ENCODE measurements at places on chromosomes 3 and 15.
A peak's percentile ranks its signal among the peaks of the same experiment; 100 is the strongest.

- DNase-seq = no peak
These were observed 747.9 kb upstream of the CCDC54 start for GRCh38 chr3:106629215-106629832.

DNA sequence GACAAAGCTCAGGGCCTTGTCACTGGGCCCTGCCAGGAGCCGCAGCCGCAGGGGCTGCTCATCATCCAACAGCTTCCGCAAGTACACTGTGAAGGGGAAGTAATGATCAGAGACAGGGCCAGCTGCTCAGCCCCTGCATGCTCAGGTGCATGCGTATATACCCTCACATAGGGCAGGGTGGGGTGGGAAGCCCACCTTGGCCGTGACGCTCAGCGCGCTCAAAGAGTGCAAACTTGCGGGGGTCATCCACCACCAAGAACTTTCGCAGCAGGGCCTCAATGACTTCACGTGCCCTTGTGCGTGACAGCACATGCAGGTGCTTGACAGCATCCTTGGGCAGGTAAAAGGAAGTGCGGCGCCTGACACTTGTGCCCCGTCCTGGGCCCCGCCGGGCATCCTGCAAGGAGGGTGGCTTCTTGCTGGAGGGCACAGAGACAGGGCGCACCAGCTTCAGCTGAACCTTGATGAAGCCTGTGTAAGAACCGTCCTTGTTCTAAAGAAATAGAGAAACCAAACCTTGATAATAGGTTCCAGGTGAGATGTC lies 3.4 kb upstream of the TUSC2 start:
- no peak for DNase-seq

- no peak for DNase-seq
These were observed 30.4 kb downstream of the PSTPIP1 start for GRCh38 chr15:77025083-77025901.

DNA sequence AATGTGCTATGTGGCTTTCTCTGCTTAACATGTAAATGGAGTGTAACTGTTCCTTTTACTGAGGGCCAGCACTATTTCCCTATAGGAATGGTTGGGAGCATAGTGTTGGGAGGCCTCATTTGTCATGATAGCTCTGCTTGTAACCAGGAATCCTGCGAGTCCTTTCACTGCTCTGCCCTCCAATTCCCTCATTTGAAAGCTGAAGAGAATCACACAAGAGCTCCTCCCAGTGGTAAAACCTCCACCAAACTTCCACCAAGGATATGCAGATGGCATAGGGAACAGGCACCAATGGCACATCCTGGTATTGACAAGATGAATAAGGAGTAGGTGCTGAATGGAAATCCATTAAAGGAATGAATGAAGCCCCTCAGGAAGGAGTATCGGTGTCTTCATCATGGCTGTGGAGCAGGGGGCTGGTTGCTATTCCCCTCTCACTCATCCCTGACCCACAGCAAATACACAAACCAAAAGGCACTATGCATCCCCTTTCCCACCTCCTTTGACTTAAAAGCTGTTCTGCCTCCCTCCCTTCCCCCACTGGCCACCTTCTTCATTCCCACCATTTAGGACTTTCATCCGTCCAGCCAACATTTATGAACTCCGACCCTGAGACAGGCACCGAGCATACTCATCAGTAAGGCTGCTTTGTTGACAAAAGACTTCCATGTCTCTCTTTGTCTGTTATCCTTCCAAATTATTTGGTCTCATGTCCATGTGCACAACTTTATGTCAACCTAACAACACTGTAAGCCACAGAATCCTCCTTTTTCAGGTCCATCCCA lies 560.8 kb downstream of the FOXP1 start:
- no peak for DNase-seq

- DNase-seq = no peak
These were observed 42.3 kb downstream of the NR1D2 start for GRCh38 chr3:23987356-23987755.

DNA sequence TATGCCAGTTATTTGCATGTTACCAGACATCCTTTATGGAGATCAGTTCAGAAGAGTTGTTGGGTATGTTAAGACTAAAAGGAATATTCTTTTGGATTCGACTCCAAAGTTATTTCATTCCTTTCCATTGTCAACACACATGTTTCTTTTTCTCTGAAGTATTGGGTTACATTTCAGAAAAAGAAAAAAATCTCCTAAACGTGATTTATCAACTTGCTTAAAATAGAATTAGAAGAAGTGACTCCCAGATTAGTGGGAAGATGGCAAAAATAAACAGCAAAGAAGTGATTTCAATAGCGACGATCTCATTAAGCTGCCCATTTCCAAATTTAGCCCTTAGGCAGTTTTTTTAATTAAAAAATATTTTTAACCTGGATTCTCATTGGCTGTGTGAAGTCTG lies 85.4 kb downstream of the TIGIT start:
- no peak for DNase-seq

GRCh38 chr3:80770106-80771074 lies 991.1 kb downstream of the GBE1 start:
- no peak for DNase-seq

- DNase-seq = peak; percentile 68
These were observed 4.8 kb downstream of the IDH2 start for GRCh38 chr15:90097475-90097874.

GRCh38 chr3:194083637-194084224 lies 52.2 kb upstream of the HES1 start:
- no peak for DNase-seq

- no peak for DNase-seq
These were observed 31.0 kb upstream of the KLHL25 start for GRCh38 chr15:85825719-85826118.

- DNase-seq = no peak
These were observed 226.7 kb upstream of the MCTP2 start for GRCh38 chr15:94004697-94005096.

DNA sequence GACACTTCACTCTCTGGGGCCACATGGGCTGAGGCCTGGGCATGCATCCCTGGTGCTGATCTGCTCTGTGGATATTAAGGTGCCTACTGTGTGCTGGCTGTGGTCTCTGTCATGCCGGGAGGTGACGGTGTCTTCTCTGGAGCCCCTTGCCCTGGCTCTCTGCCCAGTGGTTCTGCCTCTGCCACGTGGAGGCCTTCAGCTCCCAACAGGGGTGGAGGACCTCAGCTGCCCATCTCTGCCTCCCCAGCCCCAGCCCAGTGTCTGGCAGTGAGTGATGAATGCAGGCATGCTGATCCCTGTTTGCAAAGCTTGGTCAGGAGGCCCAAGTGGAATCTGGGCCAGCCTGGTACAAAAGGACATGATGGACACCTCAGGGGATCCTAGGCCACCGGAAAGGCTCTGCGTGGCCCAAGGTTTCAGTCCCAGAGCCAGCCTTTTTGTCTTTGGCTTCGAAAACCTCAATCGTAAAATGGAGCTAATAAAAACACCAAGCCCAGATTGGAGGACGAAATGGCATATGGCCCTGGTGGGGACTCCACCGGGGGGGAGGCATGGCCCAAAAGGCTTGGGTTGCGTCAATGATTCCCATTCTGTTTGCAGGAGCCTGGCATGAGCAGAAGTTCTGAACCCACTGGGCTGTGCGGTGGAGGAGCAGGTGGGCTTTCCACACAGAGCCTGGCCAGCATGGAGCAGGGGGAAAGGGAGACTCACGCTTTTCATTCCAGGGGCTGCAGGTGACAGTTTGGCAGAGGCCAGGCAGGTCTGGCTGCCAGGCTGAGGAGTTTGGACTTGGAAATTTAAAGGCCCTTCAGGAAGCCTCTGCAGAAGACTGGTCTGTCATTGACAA lies 54.7 kb upstream of the KLF13 start:
- no peak for DNase-seq

DNA sequence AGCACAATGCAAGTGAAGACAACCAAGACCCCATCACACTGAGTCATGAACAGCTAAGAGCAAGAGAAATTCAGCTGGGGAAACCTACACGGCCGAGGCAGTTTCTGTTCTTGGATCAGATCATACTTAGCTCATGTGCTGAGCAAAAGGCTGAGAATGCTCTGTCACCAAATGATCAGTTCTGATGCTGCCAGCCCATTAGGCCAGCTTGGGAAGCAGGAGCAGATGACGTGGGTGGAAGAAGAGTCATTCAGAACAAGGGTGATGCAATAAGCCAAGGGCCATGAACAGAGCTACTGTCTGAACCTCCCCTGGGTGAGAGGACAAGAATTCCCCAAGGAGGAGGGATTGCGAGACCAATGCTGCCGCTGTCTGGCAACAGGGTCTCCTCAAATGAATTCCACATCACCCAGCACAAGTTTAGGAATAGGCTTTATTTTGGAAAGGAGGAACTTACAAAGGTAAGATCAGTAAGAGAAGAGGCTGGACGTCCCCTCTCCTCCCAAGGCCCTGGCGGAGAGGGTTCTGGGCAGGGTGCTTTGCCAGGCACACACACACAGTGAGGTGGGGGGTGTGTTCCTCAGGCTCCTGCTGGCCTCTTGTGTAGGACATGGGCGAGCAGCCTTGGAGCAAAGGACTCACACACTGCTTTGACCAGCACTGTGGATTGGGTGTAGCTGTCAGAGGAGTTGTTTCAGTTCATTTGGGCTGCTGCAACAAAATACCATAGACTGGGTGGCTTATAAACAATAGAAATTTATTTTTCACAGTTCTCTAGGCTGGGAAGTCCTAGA lies 65.6 kb upstream of the CTXND1 start:
- no peak for DNase-seq

DNA sequence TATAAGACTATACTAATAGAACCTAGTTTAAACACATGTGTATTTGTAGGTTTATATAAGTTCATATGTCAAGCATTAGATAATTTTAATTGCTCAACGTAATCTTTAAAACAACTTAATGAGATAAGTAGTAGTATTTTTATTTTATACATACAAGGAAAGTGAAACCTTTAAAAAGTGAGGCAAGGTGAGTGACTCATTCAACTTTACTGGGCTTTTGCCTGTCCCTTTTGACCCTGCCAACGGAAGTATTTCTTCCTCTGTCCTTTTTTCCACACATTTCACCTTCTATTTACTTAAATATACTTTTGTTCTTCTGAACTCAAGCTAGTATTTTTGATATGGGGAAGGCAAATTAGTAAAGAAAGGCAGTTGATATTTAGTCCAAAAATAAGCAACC lies 78.5 kb downstream of the KBTBD8 start:
- DNase-seq = no peak

Measured in CD4-positive, alpha-beta T cell (primary cell).